ENCODE measurements at places on chromosomes 4 and X.

DNA sequence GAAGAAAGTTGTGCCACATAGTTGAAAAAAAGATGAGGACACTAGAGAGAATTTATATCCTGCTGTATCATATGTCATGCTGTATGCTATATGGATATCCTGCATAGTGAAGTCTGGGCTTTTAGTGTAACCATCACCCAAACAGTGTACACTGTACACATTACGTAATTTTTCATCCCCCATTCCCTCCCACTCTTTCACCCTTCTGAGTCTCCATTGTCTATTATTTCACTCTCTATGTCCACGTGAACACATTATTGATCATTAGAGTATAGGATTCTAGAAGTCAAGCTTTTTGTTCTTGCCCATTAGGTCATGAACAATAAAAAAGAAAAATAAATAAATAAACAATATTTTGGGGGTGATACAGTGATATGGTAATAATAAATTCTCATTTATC is 18.0 kb upstream of the FRYL start:
- DNase-seq, result no peak

DNA sequence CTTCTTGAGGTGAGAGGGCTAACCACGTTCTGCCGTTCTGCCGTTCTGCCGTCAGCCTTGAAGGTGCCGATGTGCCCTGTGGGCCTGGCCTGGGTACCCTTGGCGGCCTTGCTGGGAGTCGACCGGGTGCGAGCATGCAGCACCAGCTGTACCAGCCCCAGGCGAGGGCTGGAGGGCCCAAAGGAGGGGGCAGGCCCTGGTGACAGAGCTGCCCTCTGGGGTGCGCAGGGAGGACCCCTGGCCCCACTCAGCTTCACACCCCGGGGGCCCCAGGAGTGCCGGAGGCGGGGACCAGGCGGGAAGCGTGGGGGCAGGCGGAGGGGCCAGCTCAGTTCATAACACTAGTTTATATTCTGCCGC is 22.1 kb downstream of the UVSSA start:
- DNase-seq, result no peak

DNA sequence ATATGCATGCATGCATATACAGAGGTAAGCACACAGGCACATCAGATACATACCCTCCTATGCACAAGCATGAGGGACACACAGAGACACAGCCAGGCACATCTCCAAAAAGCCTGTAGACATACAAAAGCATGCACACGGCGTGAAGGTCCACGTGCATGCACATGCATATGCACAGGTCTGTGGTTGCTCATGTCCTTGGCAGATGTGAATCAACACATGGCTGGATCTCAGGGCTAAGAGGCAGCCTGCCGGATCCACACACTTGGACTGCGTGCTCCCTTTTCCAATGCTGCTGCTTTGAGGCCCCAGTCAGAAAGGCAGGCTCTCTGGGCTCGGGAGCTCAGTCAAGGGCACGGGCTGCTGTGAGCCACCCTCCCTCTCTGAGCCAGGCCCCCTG is 3.6 kb downstream of the STARD8 start:
- no peak for DNase-seq

DNA sequence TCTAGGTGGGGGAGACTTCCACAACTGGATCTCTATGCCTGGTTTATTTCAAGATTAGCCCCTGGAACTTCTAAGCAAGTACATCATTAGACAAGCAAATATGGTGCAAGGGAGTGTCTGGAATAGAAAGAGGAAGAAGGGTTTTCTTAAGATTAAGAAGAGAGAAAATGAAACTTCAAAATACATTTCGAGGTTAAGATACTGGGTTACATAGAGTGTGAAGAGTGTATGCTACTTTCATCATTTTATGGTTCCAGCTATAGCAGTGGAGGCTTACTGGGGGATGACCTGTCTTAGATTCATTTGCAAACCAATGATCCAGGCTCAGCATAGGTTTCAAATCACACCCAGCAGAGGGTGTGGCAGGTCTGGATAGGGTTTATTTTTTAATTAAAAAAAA is 144.4 kb upstream of the GATB start:
- no peak for DNase-seq

DNA sequence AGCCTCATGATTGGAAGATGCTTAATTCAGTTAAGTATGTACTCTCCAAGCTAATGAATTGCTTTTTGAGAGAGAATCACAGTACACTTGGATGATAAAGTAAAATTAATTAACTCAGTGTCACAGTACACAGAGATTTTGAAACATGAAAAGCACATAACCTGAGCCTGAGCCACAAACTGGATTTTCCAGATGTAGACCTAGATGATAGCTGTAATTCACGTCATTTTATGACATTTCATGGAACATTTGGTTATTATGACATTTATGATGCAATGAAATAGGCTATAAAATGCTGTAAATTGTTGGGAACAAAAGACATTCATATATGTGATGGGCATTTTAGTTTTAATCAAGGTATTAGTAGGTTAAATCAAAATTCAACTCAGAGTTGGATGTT is 983.7 kb downstream of the STPG2 start:
- DNase-seq, result no peak

- DNase-seq, result no peak
Measured at GRCh38 chr4:186082221-186082620, 13.3 kb downstream of the TLR3 start.

DNA sequence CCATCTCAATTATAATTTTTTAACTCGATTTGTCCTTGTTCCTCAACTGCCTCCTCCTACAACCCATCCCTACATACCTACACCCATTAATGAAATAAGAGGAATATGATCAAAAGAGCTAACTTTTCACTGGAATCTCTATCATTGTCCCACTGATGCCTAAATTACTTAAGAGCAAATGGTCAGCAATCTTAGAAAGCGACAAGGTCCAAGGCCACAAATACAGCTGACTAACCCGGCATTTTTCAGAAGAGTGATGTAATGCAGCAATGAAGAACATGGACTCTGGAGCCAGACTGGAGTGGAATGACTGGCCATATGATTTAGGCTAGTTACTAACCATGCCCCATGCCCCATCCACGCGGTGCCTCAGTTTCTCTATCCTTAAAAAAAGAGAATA is 56.2 kb downstream of the PPA2 start:
- no peak for DNase-seq

GRCh38 chr4:138851391-138852335 is 163.9 kb upstream of the NOCT start:
- DNase-seq, result no peak

DNA sequence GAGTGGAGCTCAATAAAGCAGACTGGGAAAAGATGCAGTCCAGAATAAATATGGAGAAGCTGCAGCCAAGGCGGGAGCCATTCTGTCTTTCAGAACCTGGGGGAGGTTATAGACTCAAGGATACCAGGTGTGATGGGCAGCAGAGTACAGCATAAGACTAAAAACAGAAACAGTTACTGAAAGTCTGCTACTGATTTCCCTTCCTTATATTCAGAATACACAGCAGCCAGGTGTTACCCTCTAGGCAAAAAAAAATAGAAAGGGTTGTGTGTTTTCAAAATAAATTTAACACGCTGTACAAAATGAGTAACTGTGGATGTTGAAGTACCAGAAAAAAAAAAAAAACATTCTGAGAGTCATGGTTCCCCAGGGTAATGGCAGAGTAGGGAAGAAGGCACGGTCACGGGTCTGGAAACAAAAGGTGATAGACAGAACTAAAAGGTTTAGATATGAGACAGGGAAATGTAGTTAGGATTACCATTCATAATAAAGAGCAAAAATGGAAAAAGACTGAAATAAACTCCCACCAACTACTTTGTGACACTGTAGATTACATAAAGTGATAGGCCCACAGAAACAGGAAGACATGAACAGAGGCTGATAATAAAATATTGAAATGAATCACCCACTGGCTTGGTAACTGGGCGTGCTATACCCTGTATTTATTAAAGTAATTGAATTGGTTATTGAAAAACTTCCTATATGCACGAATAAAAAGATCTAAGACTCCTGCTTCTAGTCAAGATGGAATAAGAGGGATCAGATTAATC is 10.8 kb upstream of the HHIP start:
- DNase-seq, result no peak

DNA sequence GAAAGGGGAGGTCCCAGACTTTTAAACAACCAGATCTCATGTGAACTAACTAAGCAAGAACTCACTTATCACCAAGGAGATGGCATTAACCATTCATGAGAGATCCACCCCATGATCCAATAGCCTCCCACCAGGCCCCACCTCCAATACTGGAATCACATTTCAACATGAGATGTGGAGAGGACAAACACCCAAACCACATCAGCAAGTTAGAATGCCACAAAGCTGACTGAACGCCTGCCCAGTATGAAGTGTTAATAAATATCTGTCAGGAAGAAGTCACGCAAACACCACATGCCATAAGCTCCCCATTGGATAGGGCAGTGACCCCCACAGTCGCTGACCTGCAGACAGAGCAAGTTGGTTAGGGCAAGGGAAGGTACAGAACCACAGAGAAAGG is 14.3 kb downstream of the SLC10A6 start:
- DNase-seq, result peak; percentile 71
